ENCODE measurements at places on chromosomes 7 and 10.
A peak's percentile ranks its signal among the peaks of the same experiment; 100 is the strongest.

GRCh38 chr7:87003872-87004798 lies 55.3 kb downstream of the ELAPOR2 start:
- no peak for DNase-seq

DNA sequence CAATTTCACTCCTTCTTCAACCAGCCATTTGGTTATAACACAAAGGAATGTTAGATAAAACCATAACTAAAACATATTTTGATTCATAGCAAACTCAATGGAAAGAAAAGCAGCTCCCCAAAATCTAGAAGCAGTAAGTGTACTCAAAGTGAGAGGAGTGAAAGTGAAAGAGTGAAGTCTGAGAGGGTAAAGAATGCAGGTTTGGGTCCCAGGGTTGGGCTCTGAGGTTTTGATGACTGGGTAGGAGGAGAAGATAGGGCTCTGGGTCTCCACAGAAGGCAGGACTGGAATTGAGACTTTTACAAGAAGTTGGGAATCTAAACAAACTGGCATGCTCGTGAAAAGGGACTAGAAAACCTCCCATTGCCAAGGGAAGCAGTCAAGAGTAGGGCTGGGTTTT lies 85.4 kb upstream of the RSU1 start:
- no peak for DNase-seq

- DNase-seq: no peak
Measured at GRCh38 chr10:77036993-77037734, 600.4 kb downstream of the KCNMA1 start.

- no peak for DNase-seq
Measured at GRCh38 chr10:28906934-28907333, 229.6 kb downstream of the BAMBI start.

DNA sequence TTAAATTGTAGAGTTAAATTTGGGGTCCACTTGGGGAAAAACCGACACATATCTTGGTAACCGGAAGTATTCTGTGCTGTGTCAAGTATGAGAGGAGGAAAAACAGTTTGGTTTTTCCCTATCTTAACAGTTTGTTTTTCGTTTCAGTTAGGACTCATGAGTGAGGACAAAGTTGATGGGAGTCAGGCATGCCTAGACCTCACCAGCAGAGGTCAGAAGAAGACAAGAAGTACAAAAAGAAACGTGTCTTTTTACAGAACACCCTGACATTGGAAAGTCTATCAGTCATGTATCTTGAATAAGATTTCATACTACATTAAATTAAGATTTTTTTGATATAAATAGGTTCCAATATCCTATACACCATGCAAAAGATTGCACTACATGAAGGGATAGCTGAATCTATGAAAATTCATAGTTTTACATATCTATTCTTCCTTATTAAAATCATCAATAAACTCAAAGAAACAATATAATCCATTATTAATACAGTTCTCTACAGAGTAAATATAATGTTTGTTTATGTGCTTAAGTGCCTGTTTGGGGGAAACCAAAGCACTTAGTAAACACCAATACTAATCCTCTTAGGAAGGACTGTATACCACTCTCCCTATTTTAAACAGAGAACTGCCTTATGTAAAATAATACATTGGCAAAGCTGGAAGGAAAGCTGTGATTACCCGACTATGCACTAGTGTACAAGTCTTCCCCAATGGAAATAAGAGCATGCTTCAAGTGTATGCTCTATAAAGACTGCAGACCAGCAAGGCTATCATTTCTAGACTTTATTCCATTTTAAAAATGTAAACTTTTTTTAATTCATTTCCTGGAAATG lies 95.6 kb downstream of the USP6NL start:
- DNase-seq: peak; percentile 37

DNA sequence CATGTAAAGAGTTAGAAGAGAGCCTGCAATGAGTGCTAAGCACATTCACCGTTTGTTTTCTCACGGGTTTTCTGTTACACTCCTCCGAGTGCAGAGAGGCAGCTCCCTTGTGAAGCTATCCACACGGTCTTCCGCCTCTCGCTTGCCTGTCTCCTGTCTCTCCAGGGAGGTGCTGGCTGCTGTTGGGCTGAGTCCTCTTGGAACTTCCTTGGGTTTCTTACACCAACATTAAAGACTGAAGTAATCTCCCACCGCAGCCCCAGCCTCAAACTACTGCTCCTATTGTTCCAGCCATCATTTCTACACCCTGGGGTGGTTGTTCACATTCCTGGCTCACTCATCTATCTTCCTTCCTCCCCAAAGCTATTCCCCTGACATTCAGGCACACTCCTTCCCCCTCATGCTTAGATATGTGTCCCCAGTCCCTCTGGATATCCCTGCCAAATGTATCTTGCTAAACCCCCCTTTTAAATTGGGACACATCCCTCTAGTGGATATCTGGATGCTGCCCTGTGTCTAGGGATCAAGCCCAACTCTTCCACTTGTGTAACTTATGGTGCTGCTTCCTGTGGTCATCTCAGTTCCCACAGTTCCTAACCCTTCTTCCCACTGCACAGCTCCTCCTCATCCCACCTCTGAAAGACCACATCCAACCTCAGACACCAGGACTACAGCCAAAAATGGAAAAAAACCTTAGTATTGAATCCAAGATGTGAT lies 14.1 kb downstream of the ESYT2 start:
- DNase-seq: no peak

- no peak for DNase-seq
Measured at GRCh38 chr7:156461881-156462665, 178.5 kb upstream of the RNF32 start.

DNA sequence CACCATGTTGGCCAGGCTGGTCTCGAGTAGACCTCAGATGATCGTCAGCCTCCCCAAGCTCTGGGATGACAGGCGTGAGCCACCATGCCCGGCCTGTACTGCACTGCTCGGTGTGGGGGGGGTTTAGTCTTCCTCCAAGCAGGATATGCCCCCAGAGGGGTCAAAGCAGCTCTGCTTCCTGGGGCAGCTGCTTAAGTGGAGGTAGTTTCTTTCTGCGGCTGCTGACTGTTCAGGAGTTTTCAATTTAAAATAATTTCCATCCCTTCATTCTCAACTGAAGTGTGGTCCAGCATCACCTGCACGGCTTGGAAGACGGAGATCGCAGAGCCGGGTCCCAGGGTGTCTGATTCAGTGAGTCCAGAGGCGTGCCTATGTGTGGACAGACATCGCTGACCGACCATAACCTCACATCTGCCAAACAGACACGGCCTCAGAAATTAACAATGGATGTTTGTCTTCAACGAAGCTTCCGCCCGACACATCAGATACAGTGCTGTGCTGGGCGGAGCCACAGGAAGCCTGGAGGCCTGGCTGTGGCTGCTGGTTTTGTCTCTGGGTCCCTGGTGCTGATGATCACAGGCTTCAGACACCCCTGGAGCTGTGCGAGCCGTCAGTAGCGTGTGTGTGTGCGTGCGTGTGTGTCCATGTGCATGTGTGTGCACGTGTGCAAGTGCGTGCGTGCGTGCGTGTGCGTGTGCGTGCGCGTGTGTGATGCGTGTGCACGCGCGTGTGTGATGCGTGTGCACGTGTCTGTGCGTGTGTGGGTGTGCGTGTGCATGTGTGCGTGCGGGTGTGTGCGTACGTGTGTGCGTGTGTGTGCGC lies 226.5 kb upstream of the PITRM1 start:
- DNase-seq: no peak

- no peak for DNase-seq
Measured at GRCh38 chr7:112001091-112001826, 204.9 kb downstream of the DOCK4 start.

GRCh38 chr10:507355-507699 lies 182.1 kb downstream of the DIP2C start:
- DNase-seq: no peak

GRCh38 chr10:104706886-104707285 lies 65.8 kb downstream of the SORCS3 start:
- DNase-seq: no peak

DNA sequence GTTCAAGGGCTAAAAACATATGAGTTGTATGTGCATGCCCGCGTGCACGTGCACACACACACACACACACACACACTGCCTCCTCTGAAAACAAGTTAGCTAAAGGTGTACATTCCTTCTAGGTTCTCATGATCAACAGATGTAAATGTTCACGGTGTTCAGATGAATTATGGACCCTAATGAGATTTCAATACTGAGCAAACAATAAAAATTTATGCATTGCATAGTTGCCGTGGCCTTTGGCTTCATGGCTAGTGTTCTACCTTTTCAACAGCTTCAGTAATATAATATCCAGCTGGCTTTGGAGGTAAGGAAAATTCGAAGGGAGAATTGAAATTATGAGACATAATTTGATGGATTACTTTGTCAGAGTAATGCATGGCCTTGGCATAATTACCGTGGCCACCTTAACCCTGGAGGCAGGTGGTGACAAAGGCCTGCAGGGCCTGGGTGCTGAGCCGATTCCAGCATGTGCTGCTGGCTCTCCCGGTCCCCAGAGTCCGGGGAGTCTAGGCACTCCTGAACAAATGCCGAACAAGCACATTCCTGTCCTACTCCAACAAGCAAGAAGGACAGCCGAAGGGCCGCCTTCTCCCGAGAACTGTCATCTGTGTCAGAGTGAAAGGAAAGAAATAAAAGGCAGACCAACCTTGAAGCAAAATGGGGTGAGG lies 166.6 kb upstream of the TCF7L2 start:
- DNase-seq: no peak

DNA sequence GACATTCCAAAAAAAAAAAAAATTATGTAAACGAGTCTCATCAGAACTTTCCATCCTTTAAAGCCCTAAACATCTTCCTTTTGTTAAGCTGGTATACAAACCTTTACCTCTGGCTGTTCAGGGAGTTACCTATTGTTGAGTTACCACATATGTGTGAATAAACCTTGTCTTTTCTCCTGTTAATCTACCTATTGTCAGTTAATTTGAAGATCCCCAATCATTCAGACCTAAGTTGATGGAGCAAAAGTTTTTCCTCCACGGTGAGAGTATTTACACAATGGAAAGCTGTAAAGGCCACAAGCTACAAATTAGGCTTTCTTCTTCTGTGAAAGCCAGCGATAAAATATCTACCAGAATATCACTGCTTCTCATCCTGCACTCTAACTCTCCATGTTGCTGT lies 80.3 kb downstream of the SKAP2 start:
- no peak for DNase-seq

DNA sequence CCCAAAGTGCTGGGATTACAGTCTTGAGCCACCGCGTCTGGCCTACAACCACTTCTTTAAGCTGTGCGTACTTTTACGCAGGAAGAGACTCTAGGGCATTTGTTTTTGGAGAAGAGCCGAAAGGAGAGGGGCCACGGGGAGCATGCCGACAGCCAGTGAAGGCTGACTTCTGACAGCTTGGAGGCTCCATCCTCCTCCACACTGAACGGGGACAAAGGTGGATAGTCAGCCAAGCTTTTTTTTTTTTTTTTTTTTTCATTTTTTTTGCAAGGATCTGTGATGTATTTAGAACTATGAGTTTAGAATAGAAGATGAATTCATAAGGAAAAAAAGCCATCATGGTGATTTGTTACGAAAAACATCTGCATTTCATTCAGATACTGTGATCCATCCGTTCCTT lies 221.7 kb downstream of the ARHGAP21 start:
- DNase-seq: no peak

DNA sequence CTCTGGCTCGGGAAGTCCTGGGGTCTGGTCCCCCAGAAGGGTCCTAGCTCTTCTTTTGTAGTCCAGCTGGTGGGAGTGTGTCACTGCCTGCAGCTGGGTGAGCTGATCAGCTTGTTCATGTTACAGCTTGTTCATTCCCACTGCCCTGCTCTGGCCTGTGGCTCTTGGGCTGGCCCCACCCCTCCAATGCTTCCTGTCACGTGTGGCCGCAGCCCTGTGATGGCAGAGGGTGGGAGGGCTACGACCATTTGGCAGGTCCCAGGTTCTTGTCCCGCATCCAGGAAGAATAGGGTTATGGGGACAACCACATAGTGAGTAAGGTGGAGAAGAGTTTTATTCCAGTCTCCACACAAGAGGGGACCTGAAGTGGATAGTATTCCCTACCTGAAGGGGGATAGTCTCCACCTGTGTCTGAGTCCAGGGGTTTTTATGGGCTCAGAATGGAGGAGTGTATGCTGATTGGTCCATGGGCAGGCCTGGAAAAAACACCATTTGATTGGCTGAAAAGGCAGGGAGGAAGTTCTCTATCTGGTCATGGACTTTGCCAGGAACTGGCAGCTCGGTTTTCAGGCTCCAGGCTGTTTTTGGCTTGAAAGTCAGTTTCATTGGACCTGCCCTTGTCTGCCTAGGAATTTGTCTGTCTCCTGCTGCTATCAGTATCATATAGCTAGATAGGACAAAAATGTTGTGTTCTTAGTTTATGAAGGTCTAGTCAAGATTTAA lies 13.1 kb downstream of the SDHAF3 start:
- DNase-seq: no peak

DNA sequence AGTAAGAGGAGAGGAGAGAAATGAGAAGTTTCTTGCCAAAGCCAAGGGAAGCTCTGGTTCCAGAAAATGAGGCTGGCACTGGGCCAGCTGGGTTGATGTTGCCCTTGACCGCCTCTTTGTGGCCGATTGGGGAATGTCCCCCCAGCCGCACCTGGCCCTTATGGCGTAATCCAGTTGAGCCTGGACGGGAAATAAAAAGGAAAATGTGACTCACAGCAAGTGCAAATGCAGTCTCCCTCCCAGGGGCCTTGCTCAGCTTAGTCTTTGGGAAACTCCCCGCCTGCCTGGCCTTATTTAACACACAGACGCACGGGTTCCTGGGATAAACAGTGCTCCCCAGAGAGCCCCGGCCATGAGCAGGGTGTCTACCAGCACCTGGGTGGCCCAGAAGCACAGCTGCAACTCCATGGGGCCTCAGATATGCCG lies 174.8 kb downstream of the KIAA1217 start:
- DNase-seq: peak; percentile 92

GRCh38 chr7:110309941-110310340 lies 781.0 kb upstream of the LRRN3 start:
- no peak for DNase-seq

- no peak for DNase-seq
Measured at GRCh38 chr10:131728286-131729228, 172.3 kb upstream of the PPP2R2D start.

- no peak for DNase-seq
Measured at GRCh38 chr7:42893346-42894240, 18.3 kb downstream of the C7orf25 start.

GRCh38 chr10:112185959-112186358 lies 2.4 kb upstream of the GPAM start:
- no peak for DNase-seq

- DNase-seq: no peak
Measured at GRCh38 chr10:69572159-69573055, 815 bp downstream of the NEUROG3 start.

- DNase-seq: no peak
Measured at GRCh38 chr10:43192884-43193283, 54.6 kb downstream of the CSGALNACT2 start.

- no peak for DNase-seq
Measured at GRCh38 chr10:76309070-76309469, 877.6 kb downstream of the LRMDA start.

GRCh38 chr10:13102002-13102794 lies 2.2 kb downstream of the OPTN start:
- DNase-seq: no peak

DNA sequence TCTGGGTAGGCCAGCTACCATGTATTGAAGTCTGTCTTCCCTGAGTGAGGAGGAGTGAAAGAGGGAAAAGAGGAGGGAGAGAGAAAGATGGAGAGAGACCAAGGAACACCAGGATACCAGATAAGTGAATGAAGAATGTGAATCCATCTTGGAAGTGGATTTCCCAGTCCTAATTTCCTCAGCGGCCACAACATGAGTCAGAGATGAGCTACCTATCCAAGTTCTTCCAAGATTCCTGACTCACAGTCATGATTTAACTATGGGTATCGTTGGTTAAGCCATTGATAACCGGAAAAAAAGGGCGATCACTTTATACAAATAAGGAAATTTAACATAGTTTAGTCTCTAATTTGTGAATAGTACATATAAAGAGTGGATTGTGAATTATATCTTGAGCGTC lies 561.8 kb downstream of the ATRNL1 start:
- DNase-seq: no peak

- DNase-seq: no peak
Measured at GRCh38 chr10:88557256-88557655, 25.9 kb downstream of the RNLS start.
